ENCODE measurements at places on chromosomes 6 and 20.
A peak's percentile ranks its signal among the peaks of the same experiment; 100 is the strongest.

DNA sequence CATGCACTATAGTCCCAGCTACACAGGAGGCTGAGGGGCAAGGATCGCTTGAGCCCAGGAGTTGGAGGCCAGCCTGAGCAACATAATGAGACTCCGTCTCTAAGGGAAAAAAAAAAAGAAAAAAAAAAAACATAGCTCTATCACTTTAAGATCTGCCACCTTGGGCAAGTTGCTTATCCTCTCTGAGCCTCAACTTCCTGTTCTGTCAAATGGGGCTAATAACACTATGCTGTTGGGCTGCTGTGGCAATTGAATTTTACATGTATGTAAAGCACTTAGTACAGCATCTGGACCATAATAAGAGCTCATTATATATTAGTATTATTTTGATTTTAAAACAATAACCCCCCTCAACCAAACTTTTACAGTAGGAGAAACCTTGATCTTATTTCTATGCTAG is 141.5 kb downstream of the ATXN1 start:
- DNase-seq: no peak

- DNase-seq: no peak
Observed at GRCh38 chr6:79269877-79270276, 35.4 kb upstream of the HMGN3 start.

DNA sequence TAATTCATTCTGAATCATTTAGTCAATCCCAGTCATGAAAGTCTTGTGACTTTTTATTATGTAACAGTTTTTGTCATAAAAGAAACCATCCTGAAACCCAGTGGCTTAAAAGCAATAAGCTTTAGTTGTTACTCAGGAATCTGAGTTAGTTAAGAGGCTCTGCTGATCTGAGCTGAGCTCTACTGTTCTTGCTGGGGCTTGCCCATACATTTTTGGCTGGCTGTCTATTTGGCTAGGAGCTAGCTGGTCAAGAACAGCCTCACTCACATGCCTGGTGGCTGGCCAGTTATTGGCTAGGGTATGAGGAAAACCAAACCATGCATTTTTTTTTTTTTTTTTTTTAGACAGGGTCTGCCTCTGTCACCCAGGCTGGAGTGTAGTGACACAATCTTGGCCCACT is 10.6 kb downstream of the TCF21 start:
- no peak for DNase-seq

DNA sequence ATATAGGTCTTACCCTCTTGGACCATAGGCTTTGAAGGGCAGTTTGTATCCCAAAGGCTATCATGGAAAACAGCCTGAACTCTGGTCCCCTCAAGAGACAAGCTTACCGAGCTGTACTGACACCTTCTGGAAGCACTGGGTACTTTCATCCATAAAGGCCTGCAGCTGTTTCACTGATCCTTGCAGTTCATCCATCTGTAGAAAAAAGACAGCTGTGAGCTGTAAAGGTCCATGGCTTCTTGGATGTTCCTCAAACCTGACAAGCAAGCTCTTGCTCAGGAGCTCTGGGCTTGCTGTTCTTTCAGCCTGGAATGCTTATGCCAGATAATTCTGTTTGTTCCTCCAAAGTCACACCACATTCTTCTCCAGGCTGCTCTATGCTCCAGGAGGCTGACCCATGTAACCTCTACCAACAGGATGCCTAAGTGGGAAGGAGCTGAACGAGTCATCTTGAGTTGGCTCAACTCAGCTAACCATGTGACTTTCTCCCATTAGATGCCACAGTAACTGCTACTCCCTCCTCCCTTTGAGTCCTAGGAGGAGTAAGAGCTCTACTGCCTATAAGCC is 8.8 kb upstream of the NDRG3 start:
- peak; percentile 11 for DNase-seq

GRCh38 chr6:35181933-35182612 is 31.7 kb upstream of the SCUBE3 start:
- no peak for DNase-seq

DNA sequence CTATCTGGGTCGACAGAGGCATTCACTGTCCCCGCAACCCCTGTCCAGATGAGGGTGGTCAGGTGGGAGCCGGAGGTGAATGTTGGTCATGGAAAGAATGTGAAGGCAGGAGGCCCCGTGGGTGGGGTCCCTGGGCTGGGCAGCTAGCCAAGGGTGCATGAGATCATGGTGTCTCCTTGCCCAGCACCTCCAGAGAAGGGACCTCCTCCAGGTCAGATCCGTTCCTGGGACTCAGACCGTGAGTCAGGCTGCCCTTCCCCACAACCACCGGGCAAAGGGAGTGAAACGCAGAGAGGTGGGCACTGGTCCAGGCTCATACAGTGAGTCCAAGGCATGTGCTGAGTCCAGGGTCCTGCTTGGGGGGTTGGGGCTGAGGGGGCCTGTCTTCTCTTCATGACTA is 3.5 kb downstream of the FOXS1 start:
- DNase-seq: no peak

DNA sequence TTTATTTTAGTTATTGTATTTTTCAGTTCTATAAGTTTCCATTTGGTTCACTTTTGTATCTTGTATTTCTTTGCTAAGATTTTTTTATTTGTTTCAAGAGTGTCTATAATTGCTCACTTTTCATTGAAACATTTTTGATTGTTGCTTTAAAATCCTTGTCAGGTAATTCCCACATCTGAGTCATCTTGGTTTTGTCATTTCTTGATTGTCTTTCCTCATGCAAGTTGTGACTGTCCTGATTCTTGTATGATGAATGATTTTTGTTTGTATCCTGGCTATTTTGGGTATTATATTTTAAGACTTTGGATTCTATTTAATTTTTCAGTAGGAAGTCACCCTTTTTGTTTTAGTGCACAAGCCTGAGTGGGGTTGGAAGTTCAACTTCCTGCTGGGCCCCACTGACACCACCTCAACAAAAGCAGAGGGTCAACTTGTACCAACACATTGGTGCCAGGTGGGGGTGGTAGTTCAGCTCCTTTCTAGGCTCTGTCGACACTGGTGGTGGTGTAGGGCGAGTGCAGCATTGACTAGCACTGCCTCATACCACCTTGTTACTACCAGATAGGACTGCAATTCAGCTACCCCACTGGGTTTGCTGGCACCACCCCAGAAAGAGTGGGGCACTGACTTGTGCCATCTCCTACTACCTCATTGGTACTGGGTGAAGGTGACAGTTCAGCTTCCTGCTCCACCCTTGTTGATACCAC is 8.8 kb downstream of the RSPH3 start:
- DNase-seq: no peak

DNA sequence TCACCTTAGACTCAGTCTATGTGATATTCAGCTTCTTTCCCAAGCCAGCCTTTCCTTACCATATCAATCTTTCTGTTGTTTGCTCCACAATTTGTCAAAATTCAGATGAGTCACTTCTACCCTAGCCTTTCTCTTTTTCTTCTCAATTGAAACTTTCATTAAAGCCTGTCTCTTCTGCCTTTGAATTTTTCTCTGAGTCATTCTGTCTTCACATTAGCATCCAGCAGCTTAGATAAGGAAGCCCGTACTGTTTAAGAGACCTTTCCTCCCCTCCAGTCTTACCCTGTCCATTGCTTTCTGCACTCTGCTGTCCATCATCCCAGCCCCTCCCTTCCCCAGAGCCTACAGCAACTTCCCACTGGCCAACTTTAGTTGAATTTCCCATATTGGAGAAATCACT is 34.9 kb upstream of the RALGAPA2 start:
- no peak for DNase-seq

GRCh38 chr6:125215252-125215819 is 61.8 kb downstream of the TPD52L1 start:
- no peak for DNase-seq

DNA sequence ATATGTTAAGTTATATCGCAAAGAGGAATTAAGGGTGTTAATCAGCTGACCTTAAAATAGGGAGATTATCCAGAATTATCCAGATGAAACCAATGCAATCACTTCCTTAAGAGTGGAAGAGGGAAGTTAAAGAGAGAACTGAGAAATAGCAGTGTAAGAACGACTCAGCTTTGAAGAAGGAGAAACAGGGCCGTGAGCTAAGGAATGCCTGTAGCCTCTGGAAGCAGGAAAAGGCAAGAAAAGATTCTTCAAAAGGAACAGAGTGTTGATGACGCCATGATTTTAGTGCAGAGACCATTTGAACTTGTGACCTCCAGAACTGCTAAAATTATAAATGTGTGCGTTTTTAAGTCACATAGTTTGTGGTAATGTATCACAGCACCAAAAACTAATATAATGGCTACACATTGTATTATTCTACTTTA is 32.7 kb downstream of the ILRUN start:
- DNase-seq: no peak

- DNase-seq: no peak
Observed at GRCh38 chr6:39992861-39993622, 58.8 kb upstream of the MOCS1 start.

GRCh38 chr20:53260591-53260990 is 288.4 kb downstream of the TSHZ2 start:
- no peak for DNase-seq

DNA sequence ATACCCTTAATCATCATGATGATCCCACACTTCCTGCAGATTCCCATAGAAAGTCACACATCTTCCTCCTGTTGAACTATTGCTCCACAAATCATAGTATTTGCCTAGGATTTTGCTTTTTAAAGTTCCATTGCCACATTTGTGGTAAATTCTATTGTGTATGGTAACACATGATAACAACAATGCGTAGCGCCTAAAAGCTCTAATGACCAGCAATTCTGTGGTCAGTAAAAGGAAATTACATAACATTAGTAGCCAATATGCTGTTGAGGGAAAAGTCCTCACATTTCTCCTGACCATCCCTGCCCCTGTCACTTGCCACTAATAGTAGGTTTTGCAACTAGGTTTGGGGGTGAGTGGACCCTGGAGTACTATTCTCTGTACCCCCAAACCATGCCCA is 31.8 kb upstream of the PDE7B start:
- no peak for DNase-seq

DNA sequence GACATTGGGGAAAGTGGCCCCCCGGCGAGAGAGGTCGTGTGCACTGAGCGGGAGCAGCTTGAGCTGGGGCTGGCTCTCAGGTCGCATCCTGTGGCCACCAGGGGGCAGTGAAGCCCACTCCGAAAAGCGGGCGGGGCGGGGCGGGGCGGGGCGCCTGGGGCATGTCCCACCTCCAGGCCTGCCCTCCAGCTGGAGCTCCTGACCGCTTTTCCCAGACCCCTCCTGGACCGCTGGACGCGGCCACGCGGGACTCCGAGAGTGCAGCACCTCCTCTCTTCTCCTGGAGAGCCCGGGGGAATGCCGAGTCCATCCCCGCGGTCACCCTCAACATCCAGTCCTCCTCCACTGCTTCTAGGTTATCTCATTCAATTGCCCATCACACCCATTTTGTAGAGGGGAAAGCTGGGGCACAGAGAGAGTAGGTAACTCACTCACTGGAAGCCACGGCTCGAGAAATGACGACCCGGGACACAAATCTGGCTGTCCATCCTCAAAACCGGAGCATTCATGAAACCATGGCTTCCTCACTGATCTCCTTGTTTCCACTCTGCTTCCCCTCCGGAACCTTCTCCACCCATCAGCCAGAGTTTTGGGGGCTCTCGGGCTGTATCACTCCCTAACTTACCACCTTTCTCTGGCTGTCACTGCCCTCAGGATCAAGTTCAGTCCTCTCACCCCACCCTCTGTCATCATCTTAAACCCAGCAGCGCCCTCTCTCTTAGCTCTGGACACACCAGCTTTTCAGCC is 24.1 kb downstream of the COX4I2 start:
- DNase-seq: peak; percentile 70

- DNase-seq: no peak
Observed at GRCh38 chr6:14656649-14657048, 539.1 kb downstream of the CD83 start.

- peak; percentile 27 for DNase-seq
Observed at GRCh38 chr6:11277275-11278206, 45.1 kb upstream of the NEDD9 start.

DNA sequence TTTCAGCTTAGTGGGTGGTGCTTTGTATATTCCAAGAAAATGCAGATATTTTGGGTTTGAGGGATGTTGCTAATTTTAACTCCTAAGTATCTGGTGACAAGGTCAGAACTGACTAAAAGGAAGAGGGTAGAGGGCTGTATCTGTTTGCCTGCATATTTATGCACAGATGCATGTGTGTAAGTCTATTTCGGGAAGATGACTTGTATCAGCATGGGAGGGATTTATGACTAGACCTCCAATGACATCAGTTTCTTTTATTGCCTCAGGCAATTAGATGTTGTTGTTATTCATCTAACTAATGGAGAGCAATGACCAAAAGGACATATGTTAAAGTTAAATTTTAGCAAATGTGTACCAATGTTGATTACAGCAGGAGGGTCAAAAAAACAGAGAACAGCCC is 734.3 kb downstream of the QKI start:
- no peak for DNase-seq

GRCh38 chr6:138569970-138570724 is 70.9 kb upstream of the NHSL1 start:
- no peak for DNase-seq

Measured in activated T-helper 9 cell treated with anti-CD3 and anti-CD28 coated beads, Interleukin-2, amount 50 U/mL, for 16 hours (primary cell).